Left forelimb (tissue), 1 donor: ENCODE measurements at places on chromosomes 5 and 9.

DNA sequence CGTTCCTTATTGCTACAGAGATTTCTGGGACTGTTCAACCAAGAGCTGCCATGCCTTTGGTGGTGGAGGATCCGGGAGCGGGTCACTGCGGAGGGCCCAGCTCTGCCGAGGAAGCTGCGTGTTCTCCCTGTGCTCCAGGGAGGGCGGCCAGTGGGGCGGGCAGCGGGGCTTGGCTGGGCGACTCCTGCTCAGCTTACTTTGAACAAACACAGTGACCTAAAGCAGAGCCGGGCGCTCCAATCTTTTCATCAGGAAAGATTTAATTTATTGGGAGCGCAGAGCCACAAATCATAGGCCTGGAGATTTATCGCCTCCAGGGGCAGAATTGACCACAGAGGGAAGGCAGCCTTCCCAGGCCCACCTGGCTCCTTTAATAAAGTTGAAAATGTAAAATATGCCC, 27.7 kb downstream of the LHX3 start:
- DNase-seq = no peak

GRCh38 chr9:81823672-81824554, 104.3 kb upstream of the SPATA31D4 start:
- DNase-seq = no peak

DNA sequence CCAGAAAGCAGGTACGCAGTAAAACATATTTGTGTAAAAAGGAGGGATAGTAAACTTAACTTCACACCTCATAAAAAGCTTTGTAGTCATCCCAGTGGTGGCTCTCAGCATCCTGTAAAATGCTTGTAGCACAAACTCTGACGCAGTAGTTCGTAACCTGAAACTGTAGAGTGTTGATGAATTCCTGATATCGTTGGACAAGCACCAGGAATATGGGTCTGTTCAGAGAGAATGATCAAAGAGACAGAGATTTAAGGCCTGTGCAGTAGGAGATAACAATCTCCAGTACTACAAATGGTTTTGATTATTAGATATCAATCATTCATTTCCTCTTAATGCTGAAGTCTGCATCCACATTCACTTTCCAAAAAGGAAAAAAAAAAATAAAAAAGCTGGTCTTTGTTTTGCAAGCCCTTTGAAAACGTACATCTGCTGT, 148.5 kb downstream of the KIAA0825 start:
- no peak for DNase-seq

GRCh38 chr5:108561416-108562204, 179.7 kb upstream of the FBXL17 start:
- DNase-seq = no peak

DNA sequence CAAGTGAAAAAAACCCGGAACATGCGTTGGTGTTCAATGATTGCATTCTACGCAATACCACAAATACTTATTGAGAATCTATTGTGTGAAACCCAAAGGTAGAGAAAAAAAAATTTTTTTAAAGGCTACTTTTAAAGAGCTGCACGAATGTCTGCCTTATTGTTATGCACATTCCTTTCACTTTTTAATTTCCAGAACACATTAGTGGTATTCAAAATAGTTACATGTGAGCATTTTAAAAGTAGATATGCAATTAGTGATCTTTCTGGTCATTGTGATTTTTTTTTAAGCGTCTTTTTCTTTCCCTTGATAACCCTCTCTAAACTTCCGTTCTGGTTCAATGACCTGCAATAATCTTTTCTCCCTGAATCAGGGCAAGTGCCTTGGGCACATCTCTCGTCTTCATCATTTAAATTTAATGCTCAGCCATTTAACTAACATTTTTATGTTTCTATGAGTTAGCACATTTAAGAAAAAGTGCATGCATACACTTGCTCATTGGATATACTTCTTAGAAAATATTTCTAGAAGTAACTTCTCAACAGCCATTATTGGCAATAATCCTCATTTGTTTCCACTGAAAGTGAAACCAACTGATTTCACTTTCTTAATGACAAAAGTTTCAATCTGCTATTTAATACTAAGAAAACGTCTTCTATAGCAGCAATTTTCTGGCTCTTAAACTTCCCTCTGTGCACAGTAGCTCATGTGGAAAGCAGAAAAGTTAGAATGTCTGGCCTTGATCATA, 80.3 kb downstream of the CDH6 start:
- DNase-seq = no peak

GRCh38 chr5:145166110-145166509, 669.0 kb downstream of the PRELID2 start:
- DNase-seq = no peak

DNA sequence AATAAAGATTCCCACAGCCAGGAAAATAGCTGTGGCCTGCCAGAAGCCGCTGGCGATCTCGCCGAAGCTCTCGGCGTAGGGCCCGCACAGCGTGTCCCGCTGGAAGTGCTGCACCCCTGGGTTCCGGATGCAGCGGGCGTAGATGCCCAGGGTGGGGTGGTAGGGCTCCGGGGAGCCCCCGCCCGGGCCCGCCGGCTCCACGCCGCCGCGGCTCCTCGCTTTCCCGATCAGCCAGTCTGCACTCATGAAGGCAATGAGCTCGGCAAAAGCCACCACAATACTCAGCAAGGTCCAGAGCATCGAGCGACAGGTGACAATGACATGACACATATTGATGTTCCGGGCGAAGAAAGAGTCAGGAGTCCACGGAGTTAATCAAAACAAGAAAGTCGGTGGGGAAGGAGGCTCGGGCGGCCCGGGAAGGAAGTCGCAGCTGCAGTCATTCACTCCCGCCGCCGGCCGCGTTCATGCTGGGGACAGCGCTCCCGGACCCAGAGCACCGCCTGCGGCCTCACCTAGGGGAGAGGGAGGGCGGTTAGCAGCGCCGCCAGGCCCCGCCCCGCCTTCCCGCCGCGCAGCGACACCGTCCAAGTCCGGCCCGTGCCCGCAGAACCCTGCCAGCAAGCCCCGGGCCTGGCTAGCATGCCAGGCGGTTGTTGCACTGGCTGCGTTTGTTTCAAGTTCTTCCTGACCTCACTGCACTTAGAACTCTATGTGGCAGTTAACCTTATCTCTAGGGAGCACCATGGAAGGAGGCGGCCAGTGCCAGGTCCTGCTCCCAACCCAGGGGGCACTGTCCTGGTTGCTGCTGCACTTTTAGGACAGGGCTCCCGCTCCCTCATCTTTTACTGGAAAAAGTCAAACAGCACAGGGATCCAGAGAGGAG, 138.4 kb downstream of the LHFPL2 start:
- DNase-seq = peak; percentile 76

- DNase-seq = no peak
Observed at GRCh38 chr5:117089001-117089400, 514.4 kb upstream of the SEMA6A start.

GRCh38 chr5:38117784-38118479, 140.4 kb upstream of the EGFLAM start:
- no peak for DNase-seq

- no peak for DNase-seq
Observed at GRCh38 chr5:75933489-75933888, 149.7 kb upstream of the SV2C start.

- DNase-seq = peak; percentile 74
Observed at GRCh38 chr9:137301081-137301947, 757 bp downstream of the NRARP start.

DNA sequence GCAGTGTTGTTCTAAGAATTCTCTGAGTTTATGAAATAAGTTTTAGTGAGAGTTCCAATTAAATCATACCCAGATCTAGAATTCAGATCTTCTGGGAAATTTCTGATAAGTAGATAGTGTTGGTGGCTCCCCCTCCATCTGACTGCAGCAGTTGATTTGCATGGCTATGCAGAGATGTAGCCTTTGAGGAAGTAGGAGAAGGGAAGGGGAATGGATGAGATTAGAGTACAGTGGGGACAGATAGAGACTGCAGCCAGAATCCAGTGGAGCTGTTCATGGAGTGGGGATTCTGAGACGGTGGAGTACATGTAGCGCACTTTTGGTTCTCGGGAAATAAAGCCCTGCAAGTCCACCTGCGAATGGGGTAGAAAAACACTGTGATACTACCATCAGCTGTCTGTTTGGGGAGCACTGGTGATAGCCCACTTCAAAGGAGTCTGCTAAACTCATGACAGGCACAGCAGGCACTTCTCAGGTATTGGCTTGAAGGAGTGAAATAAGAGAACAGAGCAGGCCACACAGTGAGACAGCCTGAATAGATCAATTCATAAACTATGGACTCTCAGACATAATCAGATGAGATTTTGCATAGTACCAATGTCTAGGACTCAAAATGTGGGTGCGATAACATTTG, 96.8 kb downstream of the ALDH1A1 start:
- no peak for DNase-seq

DNA sequence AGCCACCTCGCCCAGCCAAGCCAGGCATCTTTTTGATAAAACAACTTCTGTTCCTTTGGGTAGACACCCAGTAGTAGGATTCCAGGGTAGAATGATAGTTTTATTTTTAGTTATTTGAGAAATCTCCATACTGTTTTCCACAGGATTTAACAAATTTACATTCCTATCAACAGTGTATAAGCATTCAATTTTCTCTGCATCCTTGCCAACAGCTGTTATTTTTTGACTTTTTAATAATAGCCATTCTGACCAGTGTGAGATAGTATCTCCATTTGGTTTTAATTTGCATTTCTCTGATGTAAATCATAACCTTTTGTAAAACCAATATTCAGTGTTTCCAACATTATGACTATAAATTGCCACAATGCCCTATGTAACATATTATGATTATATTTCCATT, 28.2 kb upstream of the CCNB1 start:
- DNase-seq = no peak

DNA sequence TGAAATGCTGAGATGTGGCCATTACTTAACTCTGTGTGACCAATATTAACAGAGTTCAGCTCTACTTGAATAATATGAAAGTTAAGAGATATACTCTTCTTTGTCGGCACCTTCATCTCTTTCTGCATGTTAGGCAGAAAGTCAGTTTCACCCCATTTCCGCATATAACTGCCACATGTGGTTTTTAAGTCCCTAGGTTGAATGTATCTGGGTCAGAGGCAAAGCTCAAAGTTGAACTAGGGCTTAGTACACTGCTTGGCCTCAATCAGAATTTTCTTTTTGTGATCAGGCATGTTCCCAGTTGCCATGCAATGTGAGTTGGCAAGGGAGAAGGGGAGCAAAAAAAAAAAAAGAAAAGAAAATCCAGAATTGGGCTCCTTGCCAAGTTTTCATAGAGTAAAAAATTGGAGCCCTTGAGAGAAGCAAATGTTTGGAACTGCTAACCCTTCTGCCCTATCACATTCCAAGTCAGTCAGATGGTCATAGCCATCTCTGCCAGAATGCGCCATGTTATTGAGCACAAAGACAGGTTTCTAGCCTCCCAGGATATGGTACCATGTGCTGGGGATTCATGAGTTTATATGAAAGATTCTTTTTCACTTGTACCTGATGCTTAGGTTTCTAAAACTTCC, 251.2 kb upstream of the RORB start:
- DNase-seq = no peak

DNA sequence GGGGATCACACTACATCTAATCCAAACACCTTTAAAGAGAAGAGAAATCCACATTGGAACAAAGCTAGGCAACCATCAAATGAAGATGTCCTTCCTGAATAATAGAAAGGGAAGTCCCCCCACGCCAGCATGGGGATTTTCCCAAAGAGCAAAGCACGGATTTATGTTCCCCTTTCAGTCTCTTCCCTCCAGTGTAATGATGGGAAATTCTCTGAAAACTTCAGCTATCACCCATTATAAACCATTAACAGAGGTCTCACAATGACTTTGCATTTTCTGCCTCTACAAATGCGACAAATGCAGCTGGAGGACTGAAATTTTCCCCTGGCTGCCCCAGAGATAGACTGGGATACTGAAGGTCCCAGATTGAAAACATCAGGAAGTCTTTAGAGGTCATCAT, 368.7 kb downstream of the EFNA5 start:
- no peak for DNase-seq
